ENCODE measurements at places on chromosomes 7 and 10.

- no peak for DNase-seq
Observed at GRCh38 chr7:139562491-139562890, 39.0 kb downstream of the CLEC2L start.

DNA sequence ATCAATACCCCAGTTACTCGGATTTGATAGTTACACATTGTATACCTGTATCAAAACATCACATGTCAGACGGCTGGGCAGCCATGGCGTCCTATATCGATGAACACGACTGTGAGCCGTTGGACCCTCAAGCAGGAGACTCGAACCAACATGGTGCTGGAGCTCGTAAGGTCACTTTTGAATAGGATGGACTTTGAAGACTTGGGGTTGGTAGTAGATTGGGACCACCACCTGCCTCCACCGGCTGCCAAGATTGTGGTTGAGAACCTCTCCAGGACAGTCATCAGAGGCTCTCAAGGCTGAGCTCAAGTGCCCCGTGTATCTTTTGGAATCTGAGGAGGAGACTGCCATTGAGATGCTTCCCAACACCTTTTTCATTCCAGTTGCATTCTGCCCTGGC, 1.9 kb upstream of the RINT1 start:
- DNase-seq = no peak

DNA sequence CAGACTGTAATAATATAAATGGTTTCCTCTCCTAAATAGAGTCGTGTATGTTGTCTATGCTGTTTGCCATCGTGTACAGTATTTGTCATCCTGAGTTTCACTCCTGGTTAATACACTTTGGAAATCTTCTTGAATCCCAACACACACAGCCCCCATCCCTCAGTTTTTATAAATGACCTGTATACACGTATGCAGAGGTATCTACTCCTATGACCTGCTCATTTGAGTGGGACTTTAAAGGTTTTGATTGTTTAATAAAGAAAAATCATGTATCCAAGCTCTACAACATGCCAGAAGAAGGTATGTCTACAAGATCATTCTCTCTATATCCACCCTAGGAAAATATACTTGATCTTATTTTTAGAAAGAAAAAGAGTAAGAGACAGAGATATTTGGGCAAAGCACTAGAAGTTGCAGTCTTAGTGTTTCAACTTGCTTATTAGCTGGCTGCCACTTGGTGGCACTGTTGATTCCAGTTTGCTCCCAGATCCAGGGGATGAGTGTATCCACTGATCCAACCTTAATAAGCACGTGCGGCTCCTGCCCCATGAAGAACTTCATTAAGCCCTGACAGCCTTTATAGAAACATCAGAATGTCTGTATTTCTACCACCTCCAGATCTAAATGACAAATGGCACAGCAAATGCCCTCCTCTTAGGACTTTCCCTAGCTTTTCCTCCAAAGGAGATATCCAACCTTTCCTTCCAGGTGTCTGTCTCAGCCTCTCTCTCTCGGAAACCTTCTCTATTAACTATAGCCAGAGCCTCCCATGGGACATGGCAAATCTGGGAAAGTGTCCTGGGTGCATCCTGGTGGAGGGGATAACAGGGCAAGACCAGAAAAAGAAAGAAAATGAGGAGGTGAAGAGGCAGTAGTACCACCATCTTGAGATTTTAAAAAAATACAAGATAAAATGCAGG, 181.6 kb upstream of the NEBL start:
- peak; percentile 58 for DNase-seq

- DNase-seq = peak; percentile 51
Observed at GRCh38 chr10:51092402-51092801, 18.1 kb downstream of the PRKG1 start.

- DNase-seq = peak; percentile 60
Observed at GRCh38 chr7:137820677-137821420, 25.9 kb downstream of the DGKI start.

DNA sequence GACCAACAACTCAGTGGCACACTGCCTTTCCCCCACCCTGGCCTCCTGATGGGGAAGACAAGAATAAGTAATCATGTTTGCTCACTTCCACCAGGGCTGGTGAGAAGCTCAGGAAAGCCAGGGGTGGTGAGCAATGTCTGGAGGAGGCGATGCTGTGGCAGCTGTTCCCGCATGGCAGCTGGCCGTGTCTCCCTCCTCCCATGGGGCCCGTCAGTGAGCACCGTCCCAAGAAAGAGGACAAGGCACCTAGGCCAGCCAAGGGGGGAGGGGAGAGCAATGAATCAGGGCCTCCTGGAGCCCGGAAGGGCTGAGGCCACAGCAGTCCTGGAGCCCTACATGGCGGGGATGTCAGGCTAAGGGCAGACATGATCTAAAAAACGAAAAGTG, 69.2 kb upstream of the INSIG1 start:
- DNase-seq = peak; percentile 25
